Right lung (tissue), 10 donors: ENCODE measurements at places on chromosomes 16 and 17. TPM values are rescaled to one million over a fixed set of nuclear protein-coding genes. Genes with fewer than 3 reads are reported as not detected.

- no peak for DNase-seq
Measured at GRCh38 chr17:71938340-71939010, 182.3 kb upstream of the SOX9 start.

GRCh38 chr16:79970551-79971236, 370.2 kb upstream of the MAF start:
- DNase-seq, result peak; percentile 63

- DNase-seq, result no peak
Measured at GRCh38 chr16:51950118-51950780, 596.7 kb downstream of the TOX3 start.

DNA sequence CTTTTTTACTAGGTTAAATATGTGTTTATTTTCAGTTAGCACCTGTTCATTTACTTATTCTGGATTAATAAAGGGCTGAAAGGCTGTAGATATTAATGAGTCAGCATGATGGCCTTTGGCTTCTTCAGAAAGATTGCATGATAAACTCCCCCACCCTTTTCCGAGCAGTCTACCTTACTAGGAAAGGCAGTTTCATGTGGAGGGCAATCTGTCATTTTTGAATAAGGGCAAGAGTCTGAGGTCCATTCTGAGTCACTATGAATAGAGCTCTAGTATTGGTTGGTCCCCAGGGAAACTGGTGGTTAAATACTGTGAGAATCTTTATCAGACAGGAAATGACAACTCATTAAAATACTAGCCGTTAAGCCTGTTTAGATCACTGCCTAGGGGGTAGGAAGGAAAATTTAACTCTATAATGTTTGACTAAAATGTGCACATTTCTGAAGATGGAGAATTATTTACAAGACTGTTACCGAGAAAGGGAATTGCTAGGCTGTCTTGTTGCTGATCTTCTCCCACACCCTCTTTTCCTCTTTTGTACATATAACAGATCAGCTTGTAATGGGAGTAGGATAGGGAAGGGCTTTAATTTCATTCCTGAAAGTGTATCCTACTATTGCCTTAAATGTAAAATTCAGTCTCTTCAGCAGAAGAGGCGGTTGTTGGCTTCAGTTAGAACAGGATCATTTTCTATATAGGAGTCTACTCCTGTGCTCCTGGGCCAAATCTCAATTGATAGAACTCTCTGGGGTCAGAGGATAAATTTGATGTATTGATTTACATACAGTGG, 63.3 kb downstream of the TUBD1 start:
- DNase-seq, result peak; percentile 67

Gene CDK5RAP3
- polyA plus RNA-seq, result 145 TPM

Gene PPM1E
- 0.33 TPM for polyA plus RNA-seq

Gene NATD1
- 8.6 TPM for polyA plus RNA-seq

Gene NOL3
- 17.9 TPM for polyA plus RNA-seq
